Spleen (tissue), 13 donors: ENCODE measurements at places on chromosomes 3 and 15.

- DNase-seq: no peak
Observed at GRCh38 chr15:55649058-55649423, 60.9 kb upstream of the PYGO1 start.

DNA sequence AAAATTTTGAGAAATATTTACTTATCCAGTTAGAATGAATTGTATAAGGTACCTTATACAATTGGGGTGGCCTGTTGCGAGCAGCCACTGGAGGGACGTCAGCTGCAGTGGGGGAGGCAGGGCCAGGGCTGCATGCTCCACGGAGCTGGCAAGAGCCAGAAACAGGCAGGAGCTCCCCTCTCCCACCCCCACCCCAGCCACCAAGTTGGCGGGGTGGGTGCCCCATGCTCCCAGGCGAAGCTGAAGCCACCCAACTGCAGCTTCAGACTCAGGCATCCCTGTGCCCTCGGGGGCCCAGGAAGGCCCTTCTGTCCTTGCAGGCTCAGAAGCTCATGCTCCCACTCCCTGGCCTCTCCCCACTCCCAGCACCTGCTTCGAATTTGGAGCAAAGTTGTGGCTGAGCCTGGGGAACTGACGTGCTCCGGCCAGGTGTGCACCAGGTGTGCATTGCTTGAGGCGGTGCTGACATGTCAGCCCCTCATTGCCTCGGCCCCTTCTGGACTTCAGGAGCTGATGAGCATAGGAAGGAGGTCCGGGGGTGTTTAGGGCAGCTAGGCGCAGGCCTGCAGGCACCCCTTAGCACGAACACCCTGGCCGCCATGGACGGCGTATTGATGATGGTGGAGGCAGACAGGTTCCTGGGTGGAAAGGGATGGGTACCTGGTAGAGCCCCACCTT lies 743.8 kb upstream of the GBE1 start:
- peak; percentile 72 for DNase-seq

DNA sequence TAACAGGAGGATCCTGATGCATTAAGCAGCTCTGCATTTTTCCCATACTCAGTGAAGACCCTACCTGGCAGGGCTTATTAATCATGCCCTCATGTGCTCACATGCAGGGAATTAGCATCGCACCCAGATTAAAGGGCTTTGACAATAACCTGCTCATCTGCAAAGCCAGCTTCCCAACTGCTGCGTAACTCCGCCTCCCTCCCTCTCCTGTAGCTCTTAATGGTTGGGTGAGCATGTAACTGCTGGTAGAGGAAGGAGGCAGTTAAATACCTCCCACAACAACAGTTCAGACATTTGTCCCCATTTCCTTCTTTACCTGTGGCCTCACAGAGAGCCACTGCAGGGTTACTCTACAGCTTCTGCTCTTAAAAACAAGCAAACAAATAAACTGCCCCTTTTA lies 203.6 kb upstream of the WNT5A start:
- no peak for DNase-seq

GRCh38 chr3:69567023-69567709 lies 172.1 kb upstream of the MITF start:
- no peak for DNase-seq

DNA sequence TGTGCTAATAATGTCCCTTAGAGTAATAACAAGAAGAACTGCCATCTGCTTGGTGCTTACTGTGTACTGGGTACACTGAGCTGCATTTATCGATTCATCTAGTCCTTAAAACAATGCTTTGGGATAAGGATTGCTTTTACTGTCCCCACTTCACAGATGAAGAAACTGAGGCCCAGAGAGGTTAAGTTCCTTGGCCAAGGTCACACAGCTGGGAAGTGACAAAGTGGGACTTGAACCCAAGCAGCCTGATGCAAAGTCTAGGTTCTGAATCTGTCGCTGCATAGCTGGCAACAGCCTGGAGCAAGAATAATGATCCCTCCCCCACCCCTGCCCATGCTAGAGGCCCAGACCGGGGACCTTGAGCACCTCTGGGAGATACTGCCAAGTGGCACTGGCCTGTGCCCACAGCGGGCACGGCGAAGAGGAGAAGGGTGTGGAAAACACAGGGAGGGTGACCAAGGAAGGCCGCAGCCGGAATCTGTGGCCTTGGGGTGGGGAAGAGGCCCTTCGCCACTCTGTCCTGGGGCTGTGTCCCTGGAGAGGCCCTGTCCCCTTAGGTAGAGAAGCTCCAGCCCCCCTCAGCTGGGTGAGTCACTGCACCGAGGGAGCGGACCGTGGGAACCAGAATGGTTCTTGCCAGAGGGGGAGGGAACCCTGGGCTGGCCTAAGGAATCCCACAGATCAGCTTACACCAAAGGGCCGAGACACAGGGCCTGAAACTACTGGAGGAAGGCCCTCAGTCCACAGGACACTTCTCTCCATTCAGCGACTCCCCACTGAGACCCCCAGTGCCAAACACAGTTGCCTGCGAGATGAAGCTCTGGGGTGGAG lies 3.5 kb downstream of the PLXND1 start:
- no peak for DNase-seq

- DNase-seq: no peak
Observed at GRCh38 chr3:141835557-141836229, 40.8 kb upstream of the ATP1B3 start.

DNA sequence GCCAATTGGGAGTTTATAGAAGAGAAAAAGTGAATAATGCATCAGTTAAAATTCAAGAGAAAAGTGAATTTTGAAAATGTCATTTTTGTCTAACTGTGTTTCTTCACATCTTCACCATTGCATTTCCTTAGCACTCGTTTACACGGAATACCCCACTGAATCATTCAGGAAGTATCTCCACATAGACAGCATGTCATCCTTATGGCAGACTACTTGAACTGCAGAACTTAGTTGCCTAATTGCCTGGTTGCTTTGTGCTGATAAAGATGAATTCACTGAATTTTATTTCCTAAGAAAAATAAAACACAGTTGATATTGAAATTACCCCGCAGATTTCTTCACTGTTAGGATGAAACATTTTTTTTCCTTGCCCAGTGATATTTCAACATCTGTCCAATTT lies 627.1 kb downstream of the ROBO1 start:
- DNase-seq: no peak

GRCh38 chr3:53167418-53168174 lies 6.6 kb downstream of the PRKCD start:
- no peak for DNase-seq

DNA sequence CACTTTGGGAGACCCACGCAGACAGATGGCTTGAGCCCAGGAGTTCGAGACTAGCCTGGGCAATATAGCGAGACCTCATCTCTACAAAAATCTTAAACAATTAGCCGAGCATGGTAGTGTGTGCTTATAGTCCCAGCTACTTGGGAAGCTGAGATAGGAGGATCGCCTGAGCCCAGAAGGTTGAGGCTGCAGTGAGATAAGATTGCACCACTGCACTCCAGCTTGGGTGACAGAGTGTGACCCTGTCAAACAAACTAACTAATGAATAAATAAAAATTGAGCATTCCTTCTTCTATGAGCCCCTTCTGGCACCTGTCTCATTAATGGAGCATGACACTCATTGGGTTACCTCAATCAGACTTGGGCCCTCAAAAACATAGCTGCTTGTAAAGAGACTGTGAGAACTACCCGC lies 7.5 kb downstream of the ZDHHC3 start:
- DNase-seq: no peak

DNA sequence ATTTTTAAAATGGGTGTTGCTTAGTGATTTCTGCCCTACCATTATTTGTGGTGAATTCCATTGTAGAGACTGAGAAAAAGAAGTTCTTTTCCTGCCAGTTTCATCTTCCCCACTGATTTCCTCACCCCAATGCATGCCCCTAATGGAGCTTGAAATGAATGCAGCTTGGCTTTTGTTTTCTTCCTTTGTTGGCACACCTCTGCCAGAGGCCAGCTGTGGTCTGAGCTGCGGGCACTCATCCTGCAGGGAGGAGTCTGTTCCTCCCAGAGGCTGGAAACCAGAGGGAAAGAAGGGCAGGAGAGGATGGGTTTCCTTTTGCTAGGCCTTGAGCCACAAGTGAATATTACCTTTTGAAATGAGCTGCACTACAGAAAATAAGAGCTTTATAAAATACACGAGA lies 9.3 kb upstream of the ST8SIA2 start:
- DNase-seq: no peak

DNA sequence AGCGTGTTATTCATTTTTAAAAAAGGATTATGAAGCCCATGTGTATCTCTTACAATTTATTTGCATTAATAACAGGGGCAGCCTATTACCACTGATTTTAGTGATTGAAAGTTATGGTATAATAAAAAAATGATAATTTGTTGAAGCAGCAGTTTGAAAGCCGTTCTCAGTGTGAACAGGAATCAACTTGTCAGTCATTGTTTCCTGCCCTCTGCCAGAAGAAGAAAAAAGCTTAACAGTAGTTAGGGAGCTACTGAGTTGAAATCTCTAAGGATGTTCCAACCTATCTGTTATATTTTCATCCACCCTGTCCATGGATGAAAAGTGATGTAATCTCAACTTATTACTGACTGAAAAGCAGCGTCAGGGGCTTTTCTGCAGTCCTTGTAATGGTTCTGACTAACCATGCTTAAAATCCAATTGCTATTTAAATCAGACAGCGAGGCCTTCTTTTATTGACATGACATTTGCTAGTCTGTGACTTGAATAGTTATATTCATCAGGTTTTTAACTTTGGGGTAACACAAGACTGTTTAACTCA lies 486.7 kb downstream of the ROBO2 start:
- DNase-seq: no peak

DNA sequence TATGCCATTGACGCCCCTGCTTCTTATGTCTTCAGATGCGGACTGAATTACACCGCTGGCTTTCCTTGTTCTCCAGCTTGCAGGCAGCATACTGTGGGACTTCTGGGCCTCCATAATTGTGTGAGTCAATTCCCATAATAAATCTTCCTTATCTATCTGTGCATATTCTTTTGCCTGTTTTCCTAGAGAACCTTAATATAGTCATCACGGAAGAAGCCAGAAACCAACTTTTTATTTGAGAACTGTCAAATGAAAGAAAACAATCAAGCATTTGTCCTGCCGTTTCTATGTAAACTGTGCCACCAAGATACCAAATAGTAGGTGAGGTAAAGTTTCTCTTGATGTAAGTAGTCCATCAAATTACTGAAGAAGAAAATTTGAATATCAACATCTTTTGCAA lies 51.8 kb upstream of the B3GALNT1 start:
- DNase-seq: no peak

- DNase-seq: no peak
Observed at GRCh38 chr15:79972863-79973262, 1.9 kb upstream of the BCL2A1 start.

- peak; percentile 80 for DNase-seq
Observed at GRCh38 chr15:99509686-99510461, 55.9 kb upstream of the MEF2A start.

- peak; percentile 39 for DNase-seq
Observed at GRCh38 chr3:38533285-38533976, 37.3 kb downstream of the EXOG start.

- peak; percentile 70 for DNase-seq
Observed at GRCh38 chr3:129616291-129616690, 9.8 kb upstream of the PLXND1 start.

GRCh38 chr3:126111126-126111551 lies 27.2 kb upstream of the SLC41A3 start:
- peak; percentile 65 for DNase-seq

DNA sequence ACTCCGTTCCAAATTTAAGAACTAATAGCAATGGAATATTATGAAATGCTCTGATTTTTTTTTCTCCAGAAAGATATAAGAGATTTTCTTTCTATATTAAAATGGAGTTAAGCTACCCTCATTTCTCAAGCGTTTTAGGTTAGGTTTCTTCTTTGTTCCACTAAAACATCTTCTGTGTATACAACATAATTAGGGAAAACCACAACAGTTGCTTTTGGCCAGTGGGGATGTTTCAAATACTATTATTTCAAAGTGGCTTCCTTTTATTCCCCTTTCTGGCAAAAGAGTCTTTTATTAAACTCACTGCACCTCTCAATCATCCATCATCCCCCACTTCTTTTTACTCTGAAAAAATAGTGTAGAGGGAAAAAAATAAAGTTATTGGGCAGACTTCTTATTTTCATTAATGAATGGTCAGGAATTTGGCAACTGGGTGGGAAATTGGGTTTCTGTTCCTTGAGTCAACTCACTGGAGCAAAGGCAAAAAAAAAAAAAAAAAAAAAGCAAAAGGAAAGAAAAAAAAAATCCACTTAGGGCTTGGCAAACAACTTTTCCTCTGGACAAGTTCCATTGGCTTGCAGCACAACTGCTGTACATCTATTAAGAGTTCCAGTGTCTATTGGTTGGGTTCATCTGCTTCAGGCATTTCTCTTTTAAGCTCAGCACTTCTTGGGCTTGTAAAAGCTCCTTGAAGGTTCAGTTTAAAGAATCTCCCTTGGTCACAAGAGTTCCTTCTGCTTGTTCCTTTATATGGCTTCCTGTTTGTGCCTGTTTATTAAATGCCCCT lies 963.4 kb downstream of the ROBO1 start:
- DNase-seq: no peak

DNA sequence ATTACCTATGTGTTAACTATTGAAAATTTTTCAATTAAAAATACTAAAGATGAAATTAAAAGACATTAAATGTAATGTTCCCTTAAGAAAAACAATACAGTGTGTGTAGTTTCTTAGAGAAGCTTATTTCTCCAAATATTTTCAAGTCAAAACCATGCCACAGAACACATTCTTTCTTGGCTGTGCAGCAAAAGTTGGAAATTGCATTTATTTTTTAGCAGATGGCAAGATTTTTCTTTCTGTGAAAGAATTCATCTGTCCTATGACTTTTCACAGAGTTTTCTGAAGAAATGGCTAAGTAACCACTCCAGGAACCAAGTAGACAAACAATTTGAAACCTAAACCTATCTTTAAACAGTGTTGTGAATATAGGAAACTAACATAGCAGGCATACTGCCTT lies 47.2 kb downstream of the IMPG2 start:
- no peak for DNase-seq

DNA sequence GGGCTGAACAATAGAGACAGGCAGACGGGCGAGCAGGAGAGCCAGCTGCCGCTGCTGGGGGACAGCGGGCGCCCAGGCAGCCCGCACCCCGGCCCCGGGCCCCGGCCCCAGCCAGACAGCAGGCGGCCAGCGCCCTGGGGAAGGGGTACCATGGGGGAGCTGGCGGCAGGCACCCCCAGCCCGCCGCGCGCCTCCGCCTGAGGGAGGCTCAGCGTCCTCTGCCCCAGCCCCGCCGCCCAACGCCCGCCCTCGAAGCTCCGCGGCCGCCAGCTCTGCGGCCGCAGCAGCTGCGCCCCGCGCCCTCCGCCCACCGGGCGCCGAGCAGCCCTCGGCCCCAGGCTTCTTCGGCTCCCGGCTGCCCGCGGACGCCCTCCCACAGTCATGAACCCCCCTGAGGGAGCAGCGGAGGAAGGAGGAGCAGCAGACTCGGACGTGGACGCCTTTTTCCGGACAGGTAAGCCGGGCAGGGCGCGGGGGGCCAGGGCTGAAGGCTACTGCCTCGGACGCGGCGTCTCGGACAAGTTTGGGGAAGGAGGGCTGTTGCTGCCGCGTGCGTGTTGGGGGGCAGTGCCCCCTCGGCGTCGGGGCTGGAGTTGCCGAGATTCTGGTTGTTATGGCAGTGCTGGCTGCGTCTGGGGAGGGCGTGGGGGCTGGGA lies 41.6 kb upstream of the ROPN1 start:
- peak; percentile 75 for DNase-seq

- peak; percentile 37 for DNase-seq
Observed at GRCh38 chr15:54481819-54482218, 503.6 kb downstream of the UNC13C start.
